ENCODE measurements at places on chromosomes 12 and 14.

GRCh38 chr12:21813125-21813524, 38.6 kb upstream of the KCNJ8 start:
- DNase-seq, result no peak

- DNase-seq, result no peak
These were observed 9.9 kb downstream of the IFT43 start for GRCh38 chr14:75995372-75996041.

- DNase-seq, result no peak
These were observed 186.3 kb upstream of the EGLN3 start for GRCh38 chr14:34137001-34137745.

DNA sequence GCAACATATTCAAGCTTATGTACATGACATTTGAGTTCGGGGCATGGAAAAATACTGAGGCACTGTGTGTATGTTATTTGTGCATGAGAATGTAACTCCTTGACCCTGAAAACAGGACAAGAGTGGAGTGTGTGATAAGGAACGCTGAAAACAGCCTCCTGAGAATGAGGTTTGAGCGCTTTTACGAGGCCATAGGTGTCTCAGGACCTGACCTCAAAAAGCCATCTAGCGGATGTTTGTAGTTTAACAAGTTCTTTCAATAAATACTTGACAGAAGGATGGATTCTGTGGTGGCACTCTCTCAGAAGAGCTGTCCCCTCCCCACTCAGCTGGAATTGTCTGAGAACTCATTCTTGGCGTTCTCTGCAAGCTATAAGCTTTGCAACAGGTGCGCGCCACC, 350.5 kb upstream of the TMTC1 start:
- DNase-seq, result no peak

DNA sequence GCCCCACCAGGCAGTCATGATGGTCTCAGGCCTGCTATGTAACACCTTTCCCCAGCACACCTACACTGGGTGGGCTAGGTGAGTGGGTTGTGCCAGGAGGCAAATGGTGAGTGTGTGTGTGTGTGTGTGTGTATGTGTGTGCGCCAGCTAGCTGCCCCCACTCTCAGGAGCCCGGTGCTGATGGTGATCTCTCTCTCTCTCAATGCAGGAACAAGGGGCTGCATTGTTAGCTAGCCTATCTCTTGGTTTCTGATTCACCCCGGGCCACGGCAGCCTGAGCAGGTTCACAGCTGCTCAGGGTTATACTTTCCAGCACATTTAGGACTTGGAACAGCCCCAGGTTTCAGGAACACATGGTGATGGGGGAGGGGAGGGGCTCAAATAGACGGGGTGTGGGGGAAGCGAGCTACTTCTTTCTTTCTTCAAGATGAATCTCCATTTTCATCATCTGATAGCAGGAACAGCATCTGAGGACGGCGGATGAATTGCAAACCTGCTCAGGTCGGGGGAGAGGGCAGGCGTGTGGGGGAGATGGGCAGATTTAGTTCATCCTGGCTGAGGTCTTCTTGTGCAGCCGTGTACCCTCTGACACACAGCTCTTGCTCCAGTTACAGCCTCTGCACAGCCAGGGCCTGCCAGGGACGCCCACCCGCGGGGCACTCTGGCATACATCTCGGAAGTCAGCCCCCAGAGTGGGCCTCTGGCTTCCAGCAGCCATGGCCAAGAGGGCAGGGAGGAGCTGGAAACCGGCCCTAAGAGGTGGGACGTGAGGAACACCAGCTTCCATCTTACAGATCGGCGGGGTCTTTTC, 137.6 kb downstream of the ZFP36L1 start:
- DNase-seq, result no peak
